Fibroblast of skin of left biceps (primary cell): ENCODE measurements at places on chromosomes 4 and X.

DNA sequence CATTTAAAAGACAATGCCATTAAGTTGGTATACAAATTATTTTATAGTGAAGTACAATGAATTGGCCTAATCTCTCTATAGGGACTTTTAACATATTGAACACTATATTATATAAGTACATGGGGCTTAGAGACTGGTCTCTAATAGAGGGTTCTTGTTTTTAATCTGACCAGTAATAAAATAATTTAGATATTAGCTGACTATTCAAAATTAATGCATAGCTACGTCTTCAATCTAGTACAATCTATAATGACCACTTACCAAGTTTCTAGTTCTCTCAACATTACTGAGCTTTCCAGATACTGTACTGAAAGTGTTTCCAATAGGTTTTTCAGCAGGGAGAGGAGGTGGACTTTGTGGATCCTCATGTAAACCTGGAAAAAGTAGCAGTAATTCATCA, 59.6 kb downstream of the RPS3A start:
- DNase-seq: no peak

DNA sequence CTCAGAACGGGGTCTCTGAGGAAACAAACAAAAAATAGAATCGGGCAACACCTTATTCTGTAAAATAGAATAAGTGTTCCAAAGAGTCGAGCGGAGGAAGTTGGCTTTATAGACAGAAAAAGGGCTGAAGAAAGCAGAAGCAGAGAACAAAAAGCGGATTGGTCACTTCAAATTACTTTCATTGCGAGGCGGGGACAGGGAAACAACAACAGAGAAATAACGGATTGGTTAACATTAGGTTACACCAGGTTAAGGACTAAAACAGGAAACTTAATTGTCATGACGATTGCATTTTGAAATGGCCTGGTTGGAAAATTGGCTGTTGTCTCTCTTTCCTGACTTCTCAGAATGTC, 433 bp upstream of the COQ2 start:
- DNase-seq: no peak

GRCh38 chrX:45591650-45592049, 391.0 kb upstream of the DIPK2B start:
- no peak for DNase-seq

DNA sequence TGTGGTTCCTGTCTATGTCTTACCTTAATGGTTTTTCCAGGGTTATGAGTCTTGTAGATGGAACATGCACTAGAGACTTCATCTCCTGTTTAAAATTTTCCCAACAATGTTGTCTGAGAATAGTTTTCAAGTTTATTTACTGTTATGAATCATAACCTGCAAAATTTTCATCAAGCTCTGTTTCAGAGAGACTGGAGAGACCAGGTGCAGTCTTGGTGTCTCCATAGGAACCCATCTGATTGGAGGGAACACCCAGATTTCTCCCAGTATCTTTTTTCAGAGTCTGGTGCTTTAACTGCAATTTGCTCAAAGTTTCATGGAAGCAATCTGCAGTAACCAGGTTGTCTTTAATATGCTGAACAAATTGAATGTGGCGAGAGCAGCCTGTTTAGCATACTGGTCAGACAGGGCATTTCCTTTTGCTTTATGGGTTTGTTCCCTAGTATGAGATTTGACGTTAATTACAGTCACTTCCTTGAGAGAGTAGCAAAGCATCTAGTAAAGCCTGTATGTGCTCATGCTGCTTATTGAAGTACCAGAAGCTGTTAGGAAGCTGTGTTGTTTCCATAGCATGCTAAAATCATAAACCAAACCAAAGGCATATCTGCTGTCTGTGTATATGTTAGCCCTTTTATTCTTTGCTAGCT, 18.8 kb upstream of the VSIG1 start:
- no peak for DNase-seq

- DNase-seq: peak; percentile 15
Measured at GRCh38 chrX:133726211-133726630, 259.2 kb downstream of the GPC3 start.

- no peak for DNase-seq
Measured at GRCh38 chrX:72294497-72294896, 11.2 kb downstream of the CITED1 start.

GRCh38 chrX:110318664-110318968, 731 bp upstream of the AMMECR1 start:
- DNase-seq: no peak

DNA sequence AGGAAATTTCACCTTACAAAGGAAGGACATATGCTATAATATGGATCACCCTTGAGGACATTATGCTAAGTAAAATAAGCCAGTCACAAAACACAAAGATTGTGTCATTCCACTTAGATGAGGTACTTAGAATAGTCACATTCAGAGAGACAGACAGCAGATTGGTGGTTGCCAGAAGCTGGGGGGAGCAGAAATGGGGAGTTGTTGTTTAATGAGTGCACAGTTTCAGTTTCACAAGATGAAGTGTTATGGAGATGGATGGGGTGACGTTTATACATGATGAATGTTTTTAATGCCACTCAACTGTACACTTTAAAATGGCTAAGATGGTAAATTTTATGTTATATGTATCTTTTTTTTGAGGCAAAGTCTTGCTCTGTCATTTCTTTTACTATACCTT, 14.8 kb upstream of the SPON2 start:
- DNase-seq: no peak

GRCh38 chr4:54099287-54099747, 646 bp upstream of the GSX2 start:
- DNase-seq: no peak
